Kidney epithelial cell (primary cell): ENCODE measurements at places on chromosomes 5 and 9. TPM values are rescaled to one million over a fixed set of nuclear protein-coding genes. Genes with fewer than 3 reads are reported as not detected.

The LRRC19 gene
- total RNA-seq = under 0.01 TPM in 1 of 2 replicates, not detected in the other

The GRPEL2 gene
- total RNA-seq = 30.3 and 30.7 TPM in 2 replicates

DNA sequence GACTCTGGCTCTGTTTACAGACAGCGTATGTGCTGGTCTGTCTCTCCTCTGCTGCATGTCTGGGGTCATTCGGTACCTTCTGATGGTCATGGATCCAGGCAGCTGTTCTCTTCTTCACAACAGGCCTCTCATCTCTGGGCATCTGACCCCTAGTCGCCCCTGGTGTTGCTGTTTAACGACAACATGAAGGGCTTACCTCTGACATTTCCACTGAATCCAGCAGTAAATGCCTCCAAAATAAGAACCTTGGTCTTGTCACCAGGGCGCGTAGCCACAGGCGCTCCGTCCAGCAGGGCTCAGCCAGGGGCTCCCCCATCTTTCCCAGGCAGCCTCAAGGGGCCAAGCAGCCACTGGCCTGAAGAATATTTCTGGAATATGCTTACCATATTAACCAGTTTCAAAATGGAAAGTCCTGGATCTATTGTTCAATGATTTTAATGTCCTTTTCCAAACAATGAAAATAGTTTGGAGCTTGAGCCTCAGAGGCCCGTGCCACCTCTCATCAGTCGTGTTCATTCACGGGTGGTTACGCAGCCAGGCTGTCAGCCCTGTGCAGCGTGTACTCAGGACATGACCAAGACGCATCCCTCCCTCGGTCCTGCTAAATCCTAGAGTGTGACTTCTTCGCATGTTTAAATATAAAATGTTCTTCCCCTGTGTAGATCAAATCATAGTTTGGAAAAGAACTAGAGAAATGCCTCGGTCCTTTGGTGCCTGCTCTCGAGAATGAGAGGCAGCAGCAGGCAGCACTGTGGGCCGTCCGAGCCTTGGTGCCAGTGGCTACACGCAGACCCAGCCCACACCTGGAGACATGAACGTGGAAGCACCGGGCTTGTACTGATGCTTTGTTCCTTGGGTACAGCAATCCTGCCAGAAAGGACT is 30.1 kb upstream of the LRRC14B start:
- no peak for DNase-seq

The SNCB gene
- total RNA-seq = not detected in 2 replicates

The RLN1 gene
- 0.27 TPM in 1 of 2 replicates, not detected in the other for total RNA-seq

GRCh38 chr5:169331292-169331852 is 30.4 kb upstream of the SLIT3 start:
- DNase-seq = no peak

GRCh38 chr5:153080940-153081339 is 409.5 kb upstream of the GRIA1 start:
- DNase-seq = no peak

GRCh38 chr9:7443541-7443940 is 356.0 kb downstream of the DMAC1 start:
- DNase-seq = no peak
